Colonic mucosa (tissue), 4 donors: ENCODE measurements at places on chromosomes 3 and 15. TPM values are rescaled to one million over a fixed set of nuclear protein-coding genes. Genes with fewer than 3 reads are reported as not detected.

DNA sequence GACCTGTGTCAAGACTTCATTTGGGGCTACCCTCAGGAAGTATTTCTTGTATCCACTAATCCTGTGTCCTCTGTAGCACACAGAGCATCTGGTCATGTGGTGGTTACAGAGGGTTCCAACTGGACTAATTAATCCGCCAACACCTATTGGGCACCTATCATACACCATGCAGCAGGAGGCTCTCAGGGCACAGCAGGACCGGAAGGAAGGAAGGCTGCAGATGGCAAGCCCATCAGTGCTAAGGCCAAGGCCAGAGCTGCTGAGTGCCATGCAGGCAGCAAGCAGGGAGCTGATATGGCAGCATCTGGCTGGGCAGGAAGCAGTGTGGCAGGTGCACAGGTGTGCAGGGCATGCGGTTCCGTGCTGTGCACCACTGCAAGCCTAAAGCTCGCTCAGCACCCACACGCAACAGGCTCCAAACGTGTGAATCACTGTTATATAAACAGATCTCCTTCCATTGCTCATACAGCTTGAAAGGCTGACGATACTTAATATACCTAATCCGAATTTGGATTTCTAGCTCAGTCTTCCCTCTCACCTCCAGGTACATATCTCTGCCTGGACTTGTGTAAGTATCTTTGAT lies 64.4 kb upstream of the SNRPA1 start:
- no peak overlapping the region for H3K27ac ChIP-seq
- no peaks in the 10 kb centered on the region for H3K4me1 ChIP-seq
- H3K4me3 ChIP-seq = no peak overlapping the region
- DNase-seq = no peak

DNA sequence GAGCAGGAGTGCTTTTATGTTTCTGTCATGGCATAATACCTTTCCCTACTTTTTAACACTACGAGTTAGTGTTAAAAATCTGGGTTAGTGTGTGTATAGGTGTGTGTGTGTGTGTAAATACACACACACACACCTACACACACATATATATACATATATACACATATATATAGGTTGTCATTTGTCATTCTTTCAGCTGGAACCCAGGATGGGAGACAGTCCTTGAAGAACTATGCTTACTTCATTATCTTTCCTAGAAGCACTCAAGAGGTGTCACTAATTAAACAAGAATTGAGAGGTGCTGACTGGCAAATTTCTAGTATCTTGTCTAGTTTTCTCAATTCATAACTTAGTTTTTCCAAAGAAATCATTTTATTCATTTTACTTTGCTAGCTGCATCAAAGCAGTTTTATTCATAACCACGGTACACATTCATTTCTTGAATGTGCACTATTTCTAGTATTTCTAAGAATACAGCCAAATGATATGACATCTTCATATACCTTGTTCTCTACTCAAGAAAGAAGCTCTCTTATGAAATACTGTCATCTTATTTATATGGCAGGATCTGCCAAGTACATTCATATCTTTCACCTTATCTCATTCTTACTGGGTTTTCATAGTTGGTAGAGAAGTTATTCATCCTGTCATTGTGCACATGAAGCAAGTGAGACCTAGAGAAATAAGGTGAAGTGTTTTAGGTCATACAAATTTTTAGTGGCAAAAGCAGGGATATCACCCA lies 46.6 kb downstream of the ISL2 start:
- no peaks in the 10 kb centered on the region for H3K27me3 ChIP-seq
- H3K27ac ChIP-seq = no peak overlapping the region
- no peaks in the 10 kb centered on the region for H3K36me3 ChIP-seq
- H3K4me3 ChIP-seq = no peak overlapping the region
- H3K4me1 ChIP-seq = no peaks in the 10 kb centered on the region

- H3K27me3 ChIP-seq = no peaks in the 10 kb centered on the region
- H3K4me3 ChIP-seq = no peak overlapping the region
- no peak overlapping the region for H3K27ac ChIP-seq
- no peak for DNase-seq
- H3K4me1 ChIP-seq = no peaks in the 10 kb centered on the region
- no peaks in the 10 kb centered on the region for H3K36me3 ChIP-seq
These were observed 8.2 kb downstream of the CBLB start for GRCh38 chr3:105860641-105861040.

GRCh38 chr15:101012326-101013200 lies 93.4 kb downstream of the LRRK1 start:
- H3K27me3 ChIP-seq = no peaks in the 10 kb centered on the region
- H3K27ac ChIP-seq = no peak overlapping the region
- peaks cover under 1% of the 10 kb centered on the region for H3K4me1 ChIP-seq
- peak; percentile 15 for DNase-seq
- no peak overlapping the region for H3K4me3 ChIP-seq

- H3K4me1 ChIP-seq = no peaks in the 10 kb centered on the region
- no peak overlapping the region for H3K27ac ChIP-seq
These were observed 465.3 kb upstream of the AGTR1 start for GRCh38 chr3:148232389-148232788.

GRCh38 chr3:198071602-198072287 lies 111.7 kb downstream of the LMLN start:
- no peak overlapping the region for H3K27ac ChIP-seq
- no peaks in the 10 kb centered on the region for H3K36me3 ChIP-seq
- DNase-seq = no peak
- H3K4me1 ChIP-seq = no peaks in the 10 kb centered on the region
- H3K27me3 ChIP-seq = no peaks in the 10 kb centered on the region
- no peak overlapping the region for H3K4me3 ChIP-seq

DNA sequence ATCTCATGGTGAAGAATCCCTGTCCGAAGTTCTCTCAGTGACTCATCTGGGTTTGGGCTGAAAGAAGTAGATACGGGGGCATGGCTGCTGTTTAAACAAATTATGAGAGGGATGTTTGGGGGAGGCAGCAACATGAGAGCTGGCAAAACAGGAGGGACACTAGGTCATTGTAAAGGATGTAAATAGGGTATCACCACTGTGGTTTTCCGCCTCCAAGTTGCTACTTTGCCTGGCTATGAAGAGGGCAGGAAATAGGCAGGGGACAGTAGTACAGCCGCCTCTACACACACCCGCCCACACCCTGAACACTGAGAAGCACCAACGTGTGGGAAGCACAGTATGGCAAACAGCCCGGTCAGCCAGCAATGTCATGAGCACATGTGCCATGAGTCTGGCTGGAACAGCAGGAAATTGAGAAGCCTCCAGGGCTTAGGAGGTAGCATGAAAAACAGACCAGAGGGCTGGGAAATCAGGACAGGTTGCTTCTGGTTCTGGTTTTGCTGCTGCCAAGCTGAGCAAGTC lies 17.1 kb downstream of the HEXA start:
- peak; percentile 53 for DNase-seq
- no peaks in the 10 kb centered on the region for H3K36me3 ChIP-seq
- no peak overlapping the region for H3K27ac ChIP-seq
- no peaks in the 10 kb centered on the region for H3K4me1 ChIP-seq
- H3K4me3 ChIP-seq = no peak overlapping the region

DNA sequence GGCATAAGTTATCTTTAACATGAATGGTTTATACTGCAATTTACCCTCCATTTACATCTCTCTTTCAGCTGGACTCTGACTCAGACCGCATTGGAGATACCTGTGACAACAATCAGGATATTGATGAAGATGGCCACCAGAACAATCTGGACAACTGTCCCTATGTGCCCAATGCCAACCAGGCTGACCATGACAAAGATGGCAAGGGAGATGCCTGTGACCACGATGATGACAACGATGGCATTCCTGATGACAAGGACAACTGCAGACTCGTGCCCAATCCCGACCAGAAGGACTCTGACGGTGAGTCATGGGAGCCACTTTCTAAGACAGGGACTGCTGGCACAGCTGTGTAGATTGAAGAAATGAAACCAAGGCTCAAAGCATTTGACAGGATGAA lies 11.6 kb downstream of the THBS1 start:
- DNase-seq = no peak
- H3K4me3 ChIP-seq = no peak overlapping the region
- no peaks in the 10 kb centered on the region for H3K27me3 ChIP-seq
- H3K27ac ChIP-seq = no peak overlapping the region

GRCh38 chr15:73925848-73926218 lies 429 bp upstream of the LOXL1 start:
- no peaks in the 10 kb centered on the region for H3K4me1 ChIP-seq
- no peak overlapping the region for H3K4me3 ChIP-seq
- DNase-seq = no peak
- H3K27ac ChIP-seq = peak overlapping the region; percentile 14
- H3K27me3 ChIP-seq = no peaks in the 10 kb centered on the region
- no peaks in the 10 kb centered on the region for H3K36me3 ChIP-seq

DNA sequence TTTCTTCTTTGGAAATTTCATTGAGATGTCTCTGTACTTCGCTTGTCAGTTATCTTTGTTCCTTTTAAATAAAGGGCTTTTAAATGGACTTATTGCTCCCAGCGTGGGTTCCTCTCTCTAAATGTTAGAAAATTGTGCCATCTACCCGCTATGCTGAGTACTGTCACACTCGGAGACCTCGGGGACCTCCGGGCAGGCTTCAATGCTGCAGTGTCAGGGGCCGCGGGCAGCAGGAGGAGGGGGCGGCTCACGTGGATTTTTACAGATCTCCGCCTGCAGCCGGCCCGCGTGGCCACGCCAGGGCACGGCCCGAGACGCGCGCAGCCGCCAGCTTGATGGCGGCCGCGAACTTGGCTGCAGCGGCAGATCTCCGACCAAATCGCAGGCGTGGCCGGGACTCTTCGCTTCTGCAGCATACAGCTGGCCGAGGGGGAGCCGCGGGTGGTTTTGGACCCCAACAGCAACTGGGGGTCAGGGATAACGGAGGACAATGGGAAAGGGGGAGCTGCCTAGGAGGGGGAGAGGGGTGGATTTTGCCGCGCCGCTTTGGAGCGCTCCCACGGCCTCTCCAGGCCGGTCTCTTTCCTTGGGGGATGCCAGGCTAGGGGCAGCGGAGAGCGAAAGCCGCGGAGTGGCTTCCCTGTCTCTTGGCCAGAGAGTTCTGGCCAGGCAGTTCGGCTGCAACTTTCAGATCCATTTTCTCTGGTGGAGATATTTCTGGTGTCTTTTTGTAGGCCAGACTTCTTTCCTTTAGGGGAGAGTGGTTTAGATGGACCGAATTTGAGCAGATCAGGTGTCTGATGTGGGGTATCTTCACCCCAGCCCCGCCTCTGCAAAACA lies 15.3 kb downstream of the NR2F2 start:
- peak overlapping the region; percentile 84 for H3K27ac ChIP-seq
- no peaks in the 10 kb centered on the region for H3K27me3 ChIP-seq
- DNase-seq = peak; percentile 62
- H3K4me1 ChIP-seq = peaks cover 11% of the 10 kb centered on the region
- H3K36me3 ChIP-seq = no peaks in the 10 kb centered on the region

DNA sequence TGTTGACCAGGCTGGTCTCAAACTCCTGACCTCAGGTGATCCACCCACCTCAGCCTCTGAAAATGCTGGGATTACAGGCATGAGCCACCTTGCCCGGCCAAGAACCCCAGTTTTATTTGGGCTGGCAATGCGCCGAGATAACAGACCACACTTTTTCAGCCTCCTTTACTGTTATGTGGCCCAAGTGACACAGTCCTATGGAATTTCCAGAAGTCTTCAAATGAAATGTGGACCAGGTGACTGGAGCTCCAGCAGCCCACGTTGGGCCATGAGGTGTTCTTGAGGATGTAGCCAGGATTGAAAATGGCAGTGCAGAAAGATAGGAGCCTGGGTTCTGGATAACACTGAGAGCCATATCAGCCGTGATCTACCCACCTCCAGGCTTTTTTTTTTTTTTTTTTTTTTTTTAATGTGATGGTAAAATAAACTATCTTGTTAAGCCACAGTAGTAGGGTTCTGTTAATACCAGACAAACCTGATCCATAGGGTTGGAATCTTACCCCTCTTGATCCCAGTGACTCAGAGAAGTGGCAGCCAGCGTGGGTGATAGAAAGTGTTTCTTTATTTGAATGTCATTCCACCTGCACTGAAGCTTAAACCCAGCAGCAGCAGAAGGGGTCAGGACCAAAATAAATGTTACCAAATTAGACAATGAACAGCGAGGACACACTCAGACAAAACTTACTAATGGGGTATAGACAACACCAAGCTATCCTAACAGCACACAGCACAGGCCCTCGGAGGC lies 55.6 kb downstream of the LHFPL4 start:
- no peaks in the 10 kb centered on the region for H3K4me1 ChIP-seq
- no peaks in the 10 kb centered on the region for H3K36me3 ChIP-seq
- DNase-seq = no peak

GRCh38 chr3:53709860-53710674 lies 136.2 kb downstream of the CHDH start:
- no peak overlapping the region for H3K27ac ChIP-seq
- DNase-seq = peak; percentile 62
- H3K36me3 ChIP-seq = no peaks in the 10 kb centered on the region
- H3K4me1 ChIP-seq = no peaks in the 10 kb centered on the region
- H3K4me3 ChIP-seq = no peak overlapping the region
- H3K27me3 ChIP-seq = no peaks in the 10 kb centered on the region

GRCh38 chr15:98876451-98877369 lies 130.9 kb downstream of the PGPEP1L start:
- no peaks in the 10 kb centered on the region for H3K4me1 ChIP-seq
- no peaks in the 10 kb centered on the region for H3K36me3 ChIP-seq
- H3K27ac ChIP-seq = no peak overlapping the region
- H3K27me3 ChIP-seq = no peaks in the 10 kb centered on the region

DNA sequence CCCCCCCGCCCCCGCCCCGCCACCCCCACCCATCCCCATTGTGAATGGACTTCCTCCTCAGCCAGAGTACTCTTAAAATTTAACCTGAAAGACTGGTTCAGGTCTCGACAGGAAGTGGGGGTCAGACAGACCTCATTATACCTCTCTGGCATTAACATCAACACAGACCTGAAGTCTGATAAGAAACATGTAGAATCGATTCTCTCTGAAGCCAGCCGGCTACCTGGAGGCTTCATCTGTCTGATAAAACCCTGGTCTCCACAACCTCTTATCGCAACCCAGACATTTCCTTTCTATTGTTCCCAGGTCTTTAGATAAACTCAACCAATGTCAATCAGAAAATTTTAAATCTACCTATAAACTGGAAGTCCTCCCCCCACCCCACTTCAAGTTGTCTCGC lies 42.6 kb downstream of the SLCO2A1 start:
- no peak overlapping the region for H3K4me3 ChIP-seq
- no peaks in the 10 kb centered on the region for H3K4me1 ChIP-seq
- no peak overlapping the region for H3K27ac ChIP-seq
- H3K36me3 ChIP-seq = no peaks in the 10 kb centered on the region
- no peaks in the 10 kb centered on the region for H3K27me3 ChIP-seq

DNA sequence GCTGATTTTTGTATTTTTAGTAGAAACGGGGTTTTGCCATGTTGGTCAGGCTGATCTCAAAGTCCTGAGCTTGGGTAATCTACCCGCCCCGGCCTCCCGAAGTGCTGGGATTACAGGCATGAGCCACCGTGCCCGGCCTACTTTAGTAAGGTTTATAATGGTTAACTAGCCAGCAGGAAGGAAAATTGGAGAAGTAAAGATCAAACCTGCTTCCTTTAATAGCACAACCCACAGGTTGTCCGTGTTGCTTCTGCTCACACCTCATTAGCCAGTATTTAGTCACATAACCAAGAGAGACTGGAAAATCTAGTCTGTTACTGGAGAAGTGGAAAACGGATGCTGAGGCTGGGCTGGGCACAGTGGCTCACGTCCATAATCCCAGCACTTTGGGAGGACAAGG lies 51.9 kb upstream of the TBL1XR1 start:
- no peaks in the 10 kb centered on the region for H3K36me3 ChIP-seq
- DNase-seq = peak; percentile 40
- no peak overlapping the region for H3K4me3 ChIP-seq
- H3K27ac ChIP-seq = peak overlapping the region; percentile 76

MITF gene
- 2.9 TPM for total RNA-seq

GP9 gene
- 0.37 TPM for total RNA-seq

ZNF717 gene
- 9.5 TPM for total RNA-seq

SUSD5 gene
- total RNA-seq = 0.35 TPM

ISY1 gene
- total RNA-seq = 32.8 TPM

HCLS1 gene
- total RNA-seq = 9.2 TPM

FETUB gene
- 0.22 TPM for total RNA-seq

MYZAP gene
- 12.2 TPM for total RNA-seq

ROPN1 gene
- 1.1 TPM for total RNA-seq
